ENCODE measurements at places on chromosomes 12 and 14.
A peak's percentile ranks its signal among the peaks of the same experiment; 100 is the strongest.

GRCh38 chr12:6452944-6453630 is 1.2 kb downstream of the TAPBPL start:
- peak; percentile 55 for DNase-seq

DNA sequence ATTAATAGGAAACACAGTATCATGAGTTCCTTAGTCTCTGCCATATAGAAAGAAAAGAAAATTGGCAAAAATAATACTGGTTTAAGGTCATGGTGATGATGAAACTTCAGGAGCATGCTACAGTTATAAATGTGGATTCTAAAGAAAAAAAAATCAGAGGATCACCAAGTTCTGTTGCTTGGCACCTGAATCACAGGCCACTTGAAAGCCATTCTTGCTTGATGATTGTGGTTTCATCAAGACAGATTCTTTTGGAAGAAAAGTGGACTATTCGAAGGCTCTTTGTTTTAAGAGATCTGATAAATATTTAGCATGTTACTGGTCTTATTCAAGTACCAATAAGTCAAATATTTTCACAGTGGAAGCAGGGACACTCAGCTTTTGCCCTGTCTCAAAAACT is 148.9 kb downstream of the SAMD4A start:
- no peak for DNase-seq

DNA sequence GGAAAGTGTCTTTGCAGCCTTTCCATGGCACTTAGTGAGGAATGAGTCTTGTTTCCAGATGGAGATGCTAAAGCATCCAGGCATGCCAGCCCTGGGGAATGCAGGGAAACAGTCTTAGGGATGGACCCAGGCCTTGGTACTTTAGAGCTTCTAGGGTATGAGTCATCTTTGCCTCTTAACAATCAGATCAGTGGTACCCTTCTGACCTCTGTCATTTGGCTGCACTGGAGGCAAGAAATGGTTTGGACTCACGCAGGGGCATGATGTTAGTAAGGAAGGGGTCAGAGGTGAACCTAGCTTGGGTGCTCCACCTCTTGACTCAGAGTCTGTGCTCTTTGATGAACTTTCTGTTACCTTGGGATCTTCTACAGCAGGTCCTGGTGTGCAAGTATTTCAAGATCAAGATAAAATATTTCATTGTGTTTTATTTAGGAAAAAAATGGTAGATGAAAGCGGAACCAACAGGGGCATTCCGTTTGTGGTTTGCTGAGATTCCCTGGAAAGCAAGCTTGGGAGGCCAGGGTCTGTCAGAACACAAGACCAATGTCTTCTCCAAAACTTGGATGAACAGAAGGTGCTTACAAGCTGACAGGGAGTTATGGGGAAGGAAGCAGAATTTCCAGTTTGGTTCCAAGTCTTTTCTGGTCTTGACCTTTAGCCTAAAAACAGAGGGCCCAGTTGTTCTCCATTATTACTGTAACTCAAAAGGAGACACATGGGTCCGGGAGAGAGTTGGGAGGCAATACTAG is 216.2 kb downstream of the ZFP36L1 start:
- DNase-seq: no peak

DNA sequence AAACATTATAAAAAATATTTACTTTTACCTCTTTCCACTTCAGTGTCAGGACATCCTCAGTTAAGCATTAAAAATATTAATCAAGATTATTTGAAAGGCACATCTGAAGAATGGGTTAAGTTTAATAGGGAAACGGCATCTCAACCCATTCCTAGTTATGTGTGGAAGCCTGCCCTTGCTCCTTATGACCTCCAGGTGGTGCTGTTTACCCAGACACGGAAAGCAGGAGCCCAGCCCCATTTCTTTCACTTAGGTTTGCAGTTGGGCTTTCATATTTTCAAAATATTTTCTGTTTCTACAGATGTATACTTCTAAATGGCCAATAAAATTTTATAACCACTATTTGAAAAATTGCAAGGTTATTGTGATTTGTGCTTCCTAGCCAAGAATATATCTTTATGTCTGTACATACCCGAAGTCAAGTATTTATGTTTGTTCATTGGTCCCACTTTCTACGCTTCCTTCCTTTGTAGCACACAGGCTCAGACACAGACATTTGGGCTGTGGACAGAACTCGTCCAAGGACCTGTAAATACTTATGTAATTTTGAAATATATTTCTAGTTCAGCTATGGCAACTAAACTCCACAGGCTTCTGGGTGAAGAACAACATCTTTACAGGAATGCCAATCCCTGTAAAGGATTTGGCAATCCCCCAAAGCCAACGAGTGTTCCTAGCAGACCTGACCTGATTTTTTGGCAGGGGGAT is 247.1 kb downstream of the AKAP6 start:
- DNase-seq: peak; percentile 9

DNA sequence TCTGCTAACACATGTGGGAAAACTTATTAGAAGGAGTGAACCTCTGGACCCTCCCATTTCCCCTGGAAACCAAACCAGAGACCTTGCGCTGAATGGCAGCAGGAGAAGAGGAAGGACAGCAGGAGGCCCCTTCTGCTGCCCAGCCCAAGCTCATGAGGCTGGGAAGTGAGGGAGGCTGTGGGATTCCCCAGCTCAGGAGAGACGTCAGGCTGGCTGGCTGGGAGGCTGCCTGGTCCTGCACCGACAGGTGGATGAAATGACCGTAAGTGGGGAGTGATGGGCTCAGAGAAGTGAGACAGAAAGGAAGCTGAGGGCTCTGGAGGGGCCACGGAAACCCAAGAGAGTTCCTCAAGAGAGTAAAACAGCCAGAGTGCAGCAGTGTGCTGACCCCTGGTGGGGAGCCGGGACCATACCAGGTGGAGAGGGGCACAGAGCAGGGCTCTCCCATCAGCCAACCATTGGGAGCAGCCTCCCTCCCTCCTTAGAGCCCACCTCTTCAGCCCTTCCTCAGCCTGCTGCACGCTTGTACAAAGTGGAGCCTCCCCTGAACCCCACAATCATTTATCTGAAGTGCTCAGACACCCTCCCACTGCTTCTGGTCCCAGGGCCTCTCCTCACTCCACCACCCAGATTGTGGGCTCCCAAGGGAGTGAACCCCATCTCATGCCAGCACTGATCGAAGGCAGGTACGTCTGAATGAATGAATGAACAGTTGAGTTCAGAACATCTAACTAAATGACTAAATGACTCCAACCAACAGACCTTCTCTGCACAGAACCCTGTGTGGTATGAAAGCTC is 14.0 kb downstream of the TAMALIN start:
- DNase-seq: no peak

DNA sequence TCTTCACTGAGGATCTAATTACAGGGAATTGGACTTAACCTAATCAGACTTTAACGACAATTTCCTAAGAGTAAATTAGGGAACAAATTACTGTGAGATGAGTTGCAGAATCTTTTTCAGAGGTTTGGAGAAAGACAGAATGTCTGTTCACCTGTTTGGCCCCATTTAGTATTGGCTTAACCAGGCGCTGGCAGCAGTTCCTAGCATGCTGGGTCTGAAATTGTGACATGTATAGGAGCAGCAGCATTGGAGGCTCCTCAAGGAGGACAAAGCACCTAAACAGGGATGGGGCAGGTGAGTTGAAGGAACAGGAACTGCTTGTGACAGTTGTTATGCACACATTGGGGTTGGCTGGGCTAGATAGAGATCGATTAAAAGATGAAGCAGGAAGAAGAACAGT is 51.0 kb downstream of the KCNMB4 start:
- no peak for DNase-seq

DNA sequence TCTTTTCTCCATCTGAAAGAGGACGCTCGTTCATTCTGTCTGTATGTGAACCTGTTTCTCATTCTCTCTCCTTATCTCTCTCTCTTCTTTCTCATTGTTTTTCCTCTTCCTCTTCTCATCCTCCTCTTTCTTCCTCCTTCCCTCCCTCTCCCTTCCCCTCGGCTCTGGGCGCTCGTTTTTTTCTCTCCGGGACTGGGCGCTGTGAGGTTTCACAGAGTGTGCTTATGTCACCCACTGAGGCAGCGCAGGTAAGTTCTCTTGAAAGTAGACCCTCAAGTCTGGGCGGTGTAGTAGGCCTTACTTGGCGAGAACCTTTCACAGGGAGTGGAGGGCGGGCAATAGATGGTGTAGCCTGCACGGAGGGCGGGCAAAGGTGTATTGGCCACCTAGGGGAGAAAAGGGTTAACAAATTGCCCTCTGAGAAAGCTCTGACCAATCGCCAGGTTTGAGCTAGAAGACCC is 4.5 kb upstream of the SIX1 start:
- DNase-seq: no peak

- no peak for DNase-seq
Measured at GRCh38 chr12:4378772-4379171, 740 bp downstream of the FGF23 start.

GRCh38 chr14:66442953-66443571 is 43.1 kb upstream of the CCDC196 start:
- DNase-seq: no peak

DNA sequence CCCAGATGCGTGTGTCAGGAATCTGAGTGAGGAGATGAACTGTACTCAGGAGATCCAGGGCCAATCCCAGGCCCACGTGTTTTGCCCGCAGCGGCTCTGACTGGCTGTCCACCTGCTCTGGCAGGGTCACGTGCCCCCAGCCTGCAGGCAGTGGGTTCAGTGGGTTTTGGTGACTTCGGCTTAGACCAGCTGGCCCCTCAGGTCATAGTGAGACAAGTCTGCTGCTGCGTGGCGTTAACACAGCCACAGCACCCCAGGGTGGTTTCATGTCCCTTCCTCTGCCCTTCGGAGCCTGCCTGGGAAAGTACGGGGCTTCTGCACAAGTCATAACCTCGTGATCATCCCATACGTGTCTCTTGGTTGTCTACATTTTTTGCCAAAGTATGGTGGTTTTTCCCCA is 2.6 kb downstream of the FBRSL1 start:
- DNase-seq: no peak

GRCh38 chr12:122126713-122127597 is 47.1 kb downstream of the IL31 start:
- no peak for DNase-seq

- DNase-seq: no peak
Measured at GRCh38 chr12:112170376-112170775, 45.0 kb downstream of the TRAFD1 start.

GRCh38 chr12:90808568-90808967 is 146.4 kb downstream of the CCER1 start:
- DNase-seq: no peak

DNA sequence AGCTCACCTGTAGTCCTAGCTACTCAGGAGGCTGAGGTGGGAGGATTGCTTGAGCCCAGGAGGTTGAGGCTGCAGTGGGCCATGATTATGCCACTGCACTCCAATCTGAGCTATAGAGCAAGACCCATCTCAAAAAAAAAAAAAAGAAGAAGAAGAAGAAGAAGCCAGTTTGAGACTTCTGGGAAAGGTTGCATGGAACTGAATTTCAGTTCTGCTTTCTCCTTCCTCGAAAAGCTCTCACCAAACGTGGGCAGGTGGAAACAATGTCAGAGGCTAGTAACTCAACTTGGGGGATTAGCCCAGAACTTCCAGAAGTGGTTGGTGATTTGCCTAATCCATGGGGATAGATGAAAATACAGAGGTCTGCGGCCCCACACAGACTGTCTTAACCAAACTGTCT is 18.7 kb downstream of the FLVCR2 start:
- no peak for DNase-seq

GRCh38 chr14:60485598-60486251 is at the start of gene C14orf39:
TSS of gene C14orf39 (minus strand) at chr14:60486063. CDS start at chr14:60485078, 985 bp downstream.
- no peak for DNase-seq

GRCh38 chr12:122486805-122487426 is 13.8 kb downstream of the ZCCHC8 start:
- DNase-seq: no peak

GRCh38 chr14:61527325-61528100 is 167.8 kb upstream of the HIF1A start:
- DNase-seq: no peak

GRCh38 chr12:15196221-15196620 is 25.0 kb downstream of the RERG start:
- DNase-seq: no peak

- DNase-seq: no peak
Measured at GRCh38 chr14:58866391-58866790, 228.6 kb downstream of the DACT1 start.

GRCh38 chr14:98010784-98011183 is 1213.6 kb downstream of the VRK1 start:
- no peak for DNase-seq

DNA sequence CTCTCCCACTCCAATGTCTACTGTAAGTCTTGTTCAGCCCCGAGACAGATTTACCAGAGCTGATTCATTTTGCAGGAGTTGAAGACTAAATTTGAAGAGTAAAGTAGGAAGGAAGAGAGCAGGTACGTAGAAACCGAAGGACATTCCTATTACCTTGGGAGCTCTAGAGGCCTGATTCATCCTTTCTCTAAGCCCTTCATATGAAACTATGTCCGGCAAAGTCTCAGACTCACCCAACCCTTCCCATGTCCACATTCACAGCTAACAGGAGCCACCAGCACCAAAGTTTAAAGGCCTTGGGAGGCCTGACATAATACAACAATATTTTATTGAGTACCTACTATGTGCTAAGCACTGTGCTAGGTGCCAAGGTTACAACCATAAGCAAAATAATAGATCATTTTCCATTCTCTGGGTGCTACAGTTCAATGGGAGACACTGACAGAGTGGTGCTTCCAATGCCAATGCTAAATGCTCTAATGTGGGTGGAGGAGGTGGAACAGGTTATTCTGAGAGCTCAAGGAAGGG is 86.6 kb downstream of the PHLDA1 start:
- no peak for DNase-seq

DNA sequence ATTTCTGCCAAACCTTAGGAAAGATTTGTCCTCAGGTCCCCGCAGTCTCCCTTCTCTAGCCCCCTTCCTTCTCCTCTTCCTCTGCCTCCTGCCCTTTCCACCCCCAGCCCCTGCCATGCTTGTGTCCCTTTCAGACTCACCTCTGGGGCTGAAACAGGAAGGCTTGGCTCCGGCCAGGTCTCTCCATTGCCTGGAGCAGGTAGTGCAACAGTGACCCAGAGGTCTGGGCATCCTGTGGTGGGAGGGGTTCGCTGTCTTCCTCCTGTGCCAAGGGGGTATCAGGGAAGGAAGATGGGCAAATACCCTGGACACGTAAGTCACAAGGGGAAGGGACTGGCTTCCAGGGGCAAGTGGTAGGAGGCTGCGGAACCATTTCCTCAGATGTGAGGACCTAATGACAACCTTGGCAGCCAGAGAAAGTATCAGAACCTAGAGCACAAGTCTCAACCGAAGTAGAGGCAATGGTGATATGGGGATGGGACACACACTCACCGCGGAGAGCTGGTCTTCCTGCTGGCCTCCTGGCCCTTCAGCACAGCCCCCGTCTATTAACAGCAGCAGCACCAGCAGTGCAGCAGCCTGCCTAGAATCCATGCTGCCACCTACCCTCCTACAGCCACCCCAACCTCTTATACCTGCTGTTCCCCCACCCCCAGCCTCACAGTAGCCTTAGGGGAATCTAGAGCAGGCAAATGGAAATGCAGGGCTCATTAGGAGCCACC is at the start of gene NPFF:
NPFF (minus strand) TSS at position 604 of the 722 bp plus-strand sequence; CDS start at position 594, 10 bp downstream.
- no peak for DNase-seq

- DNase-seq: no peak
Measured at GRCh38 chr12:131845121-131845520, 16.9 kb downstream of the MMP17 start.

GRCh38 chr12:76345569-76345968 is 2.6 kb downstream of the BBS10 start:
- no peak for DNase-seq

Measured in DMS79 (cell line).